ENCODE measurements at places on chromosomes 6 and 20. TPM values are rescaled to one million over a fixed set of nuclear protein-coding genes. Genes with fewer than 3 reads are reported as not detected.

C6orf58 gene
- 0.15 TPM for total RNA-seq

TMEM217 gene
- total RNA-seq: 0.20 TPM

CYP39A1 gene
- total RNA-seq: 0.19 TPM

ADGB gene
- not detected for total RNA-seq

OR2J3 gene
- not detected for total RNA-seq

ADAM33 gene
- 14.1 TPM for total RNA-seq

SOX4 gene
- total RNA-seq: 8.0 TPM

DDO gene
- 0.44 TPM for total RNA-seq

SAYSD1 gene
- 22.9 TPM for total RNA-seq

CTCFL gene
- total RNA-seq: not detected

VGLL2 gene
- not detected for total RNA-seq
